Activated T-helper 1 cell treated with Interleukin-2 at 50 U/mL for 16 hours (primary cell): ENCODE measurements at places on chromosomes 1 and 21.

- no peak for DNase-seq
Observed at GRCh38 chr1:236880209-236880608, 85.1 kb downstream of the MTR start.

DNA sequence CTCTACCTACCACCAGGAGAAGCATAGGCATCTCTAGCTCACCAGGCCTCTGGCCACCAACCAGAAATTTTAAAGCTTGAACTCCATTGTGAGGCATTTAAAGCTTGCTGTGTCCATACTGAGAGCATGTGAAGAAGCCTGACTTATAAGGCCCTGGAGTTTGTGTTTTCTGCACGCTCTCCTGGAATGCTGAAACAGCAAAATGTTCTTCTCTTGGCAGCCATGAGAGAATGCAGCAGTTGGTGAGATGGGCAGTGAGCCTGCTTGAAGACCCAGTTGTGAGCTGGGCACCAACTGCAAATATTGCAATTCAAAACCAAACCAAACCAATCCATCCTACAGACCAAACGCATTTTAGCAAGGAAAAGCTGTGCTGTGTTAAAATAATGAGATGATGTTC is 170.0 kb upstream of the IVNS1ABP start:
- DNase-seq: no peak

- DNase-seq: no peak
Observed at GRCh38 chr21:38753114-38753513, 52.6 kb upstream of the ETS2 start.

- DNase-seq: no peak
Observed at GRCh38 chr1:41662765-41663437, 178.4 kb upstream of the EDN2 start.

DNA sequence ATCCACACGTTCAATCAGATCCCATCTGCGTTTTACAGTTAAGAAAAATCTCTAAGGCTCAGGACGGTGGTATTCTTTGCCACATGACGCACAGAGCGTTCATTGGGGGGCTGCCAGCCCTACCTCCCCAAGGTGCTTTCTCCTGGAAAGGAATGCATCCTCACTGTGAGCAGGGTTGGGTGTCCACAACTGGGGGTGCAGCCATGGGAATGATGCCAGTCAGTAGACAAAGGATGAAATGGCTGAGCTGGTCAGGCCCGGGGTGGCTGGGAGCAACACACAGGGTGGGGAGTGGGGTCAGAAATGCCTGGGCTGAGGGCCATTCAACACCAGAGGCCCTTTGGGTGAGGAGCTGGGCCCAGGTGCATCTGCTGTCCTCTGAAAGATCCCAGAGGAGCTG is 25.9 kb downstream of the OPTC start:
- DNase-seq: no peak

DNA sequence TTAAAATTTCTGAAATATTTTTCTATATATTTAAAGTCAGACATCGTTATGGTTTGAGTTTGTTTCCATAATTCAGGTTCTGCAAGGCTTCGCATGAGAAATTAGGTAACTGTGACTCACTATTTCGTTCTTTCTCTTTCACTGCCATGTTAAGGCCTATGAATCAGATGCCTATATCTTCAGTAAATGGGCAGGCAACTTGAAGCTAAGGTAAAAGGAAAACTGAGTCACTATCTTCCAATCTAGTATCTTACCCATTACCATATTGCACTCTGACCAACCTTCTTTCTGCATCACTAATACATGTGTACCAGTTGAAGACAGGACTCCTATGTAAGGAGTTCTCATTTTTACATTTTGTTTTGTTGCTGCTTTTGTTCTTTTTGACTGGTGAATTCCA is 37.8 kb downstream of the PYHIN1 start:
- DNase-seq: no peak

GRCh38 chr21:42373196-42373907 is 7.0 kb upstream of the TFF1 start:
- no peak for DNase-seq

GRCh38 chr1:116945421-116945820 is 35.7 kb downstream of the PTGFRN start:
- no peak for DNase-seq

- DNase-seq: no peak
Observed at GRCh38 chr1:46931151-46931550, 10.1 kb downstream of the CYP4A11 start.

- DNase-seq: no peak
Observed at GRCh38 chr1:193417403-193417802, 231.0 kb upstream of the B3GALT2 start.

DNA sequence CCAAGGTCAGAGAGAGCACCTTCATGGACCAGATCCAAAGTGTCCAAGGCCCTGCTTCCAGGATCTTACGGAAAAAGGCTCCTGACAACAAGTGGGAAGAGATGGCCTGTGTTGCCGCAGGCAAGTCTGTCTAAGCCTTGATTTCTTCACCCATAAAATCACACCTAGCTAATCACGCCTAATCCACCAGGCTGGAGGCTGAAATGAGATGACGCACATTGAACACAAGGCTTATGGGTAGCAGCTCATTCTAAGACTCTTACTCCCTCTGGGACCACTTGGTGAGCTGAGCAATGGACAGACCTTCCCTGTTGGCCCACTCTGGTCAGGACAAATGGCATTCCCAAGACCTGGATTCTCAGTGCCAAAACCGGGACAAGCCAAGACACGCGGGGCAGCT is 38.2 kb downstream of the GRIK3 start:
- DNase-seq: no peak

DNA sequence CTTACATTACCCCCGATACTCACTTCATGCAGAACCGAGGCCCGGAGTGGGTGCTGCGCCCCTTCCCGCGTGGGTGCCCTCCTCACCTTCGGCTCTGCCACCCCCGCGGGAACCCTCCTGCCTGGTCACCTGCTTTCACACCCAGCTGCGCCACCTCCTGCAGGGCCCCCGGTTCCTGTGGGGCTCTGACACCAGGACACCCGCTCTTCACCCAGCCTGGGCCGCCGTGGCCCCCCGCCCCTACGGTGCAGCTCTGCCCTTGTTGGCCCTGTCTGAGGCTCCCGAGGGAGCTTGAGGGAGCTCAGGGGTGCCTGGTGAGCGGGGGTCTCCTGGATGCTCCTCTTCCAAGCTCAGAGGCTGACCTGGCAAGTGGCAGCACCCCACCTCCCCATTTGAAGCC is 19.0 kb downstream of the RRP1 start:
- DNase-seq: no peak
